A549 treated with Mapracorat at 1 μM for 4 hours (cell line): ENCODE measurements at places on chromosomes 2 and 18. TPM values are rescaled to one million over a fixed set of nuclear protein-coding genes. Genes with fewer than 3 reads are reported as not detected.

Gene SLC9A2
- 2.5 to 2.9 TPM (median 2.8 TPM) in 5 replicates for total RNA-seq

Gene ZEB2
- total RNA-seq, result 5.2 to 9.2 TPM (median 7.8 TPM) in 5 replicates

Gene SCN7A
- total RNA-seq, result not detected in 5 replicates

Gene IL1F10
- not detected in 5 replicates for total RNA-seq

Gene LCLAT1
- total RNA-seq, result 13.3 to 18.6 TPM (median 15.9 TPM) in 5 replicates

Gene UGT1A4
- total RNA-seq, result 0.07 to 0.12 TPM in 2 of 5 replicates, not detected in the others

Gene POU3F3
- 0.04 to 0.08 TPM in 2 of 5 replicates, not detected in the others for total RNA-seq

Gene SERPINB3
- total RNA-seq, result 0.16 to 0.27 TPM in 2 of 5 replicates, not detected in the others

Gene CPO
- 0.11 to 0.13 TPM in 2 of 5 replicates, not detected in the others for total RNA-seq

Gene RGPD4
- 0.04 to 0.07 TPM (median 0.06 TPM) in 4 of 5 replicates, not detected in the other for total RNA-seq

Gene ST6GAL2
- total RNA-seq, result 13.0 to 17.3 TPM (median 16.8 TPM) in 5 replicates

Gene EGR4
- total RNA-seq, result 0.20 to 0.34 TPM (median 0.28 TPM) in 5 replicates

Gene TBC1D8
- total RNA-seq, result 79.6 to 107 TPM (median 90.9 TPM) in 5 replicates

Gene PLEKHB2
- total RNA-seq, result 74.8 to 85.2 TPM (median 75.4 TPM) in 5 replicates

Gene GAD1
- total RNA-seq, result 0.26 to 0.83 TPM (median 0.76 TPM) in 5 replicates

Gene CLIP4
- 20.0 to 27.2 TPM (median 24.1 TPM) in 5 replicates for total RNA-seq

Gene ANKRD39
- 19.7 to 22.5 TPM (median 21.5 TPM) in 5 replicates for total RNA-seq

Gene ANKRD29
- total RNA-seq, result 13.8 to 20.9 TPM (median 19.3 TPM) in 5 replicates

Gene POTEC
- not detected in 5 replicates for total RNA-seq

Gene ASTL
- total RNA-seq, result not detected in 5 replicates

Gene ZNF514
- total RNA-seq, result 5.9 to 7.7 TPM (median 6.2 TPM) in 5 replicates

Gene PROKR1
- total RNA-seq, result not detected in 5 replicates

Gene VWA3B
- 0.33 to 0.80 TPM (median 0.37 TPM) in 3 of 5 replicates, not detected in the others for total RNA-seq

Gene GKN1
- 0.30 to 1.00 TPM (median 0.56 TPM) in 5 replicates for total RNA-seq

Gene ABCB11
- total RNA-seq, result 0.01 TPM in 1 of 5 replicates, not detected in the others

Gene HOXD13
- total RNA-seq, result 0.12 to 0.30 TPM (median 0.22 TPM) in 5 replicates

Gene CYRIA
- total RNA-seq, result 0.15 to 0.86 TPM (median 0.28 TPM) in 5 replicates

Gene TNS1
- 8.0 to 19.3 TPM (median 13.6 TPM) in 5 replicates for total RNA-seq

Gene PCARE
- not detected in 5 replicates for total RNA-seq

Gene SERPINB7
- total RNA-seq, result 1.7 to 2.5 TPM (median 2.3 TPM) in 5 replicates

Gene OTX1
- 3.2 to 4.5 TPM (median 3.7 TPM) in 5 replicates for total RNA-seq

Gene IL37
- not detected in 5 replicates for total RNA-seq

Gene TEX44
- not detected in 5 replicates for total RNA-seq

Gene APLF
- 0.64 to 0.87 TPM (median 0.80 TPM) in 5 replicates for total RNA-seq

Gene SUMO1
- 135 to 179 TPM (median 140 TPM) in 5 replicates for total RNA-seq

Gene GDF7
- 0.02 to 0.13 TPM (median 0.09 TPM) in 5 replicates for total RNA-seq

Gene SCN2A
- total RNA-seq, result not detected in 5 replicates

Gene PAX8
- 0.50 to 1.3 TPM (median 0.80 TPM) in 5 replicates for total RNA-seq

Gene RIT2
- not detected in 5 replicates for total RNA-seq

Gene DYNAP
- not detected in 5 replicates for total RNA-seq
